ENCODE measurements at places on chromosomes 12 and 14.
A peak's percentile ranks its signal among the peaks of the same experiment; 100 is the strongest.

DNA sequence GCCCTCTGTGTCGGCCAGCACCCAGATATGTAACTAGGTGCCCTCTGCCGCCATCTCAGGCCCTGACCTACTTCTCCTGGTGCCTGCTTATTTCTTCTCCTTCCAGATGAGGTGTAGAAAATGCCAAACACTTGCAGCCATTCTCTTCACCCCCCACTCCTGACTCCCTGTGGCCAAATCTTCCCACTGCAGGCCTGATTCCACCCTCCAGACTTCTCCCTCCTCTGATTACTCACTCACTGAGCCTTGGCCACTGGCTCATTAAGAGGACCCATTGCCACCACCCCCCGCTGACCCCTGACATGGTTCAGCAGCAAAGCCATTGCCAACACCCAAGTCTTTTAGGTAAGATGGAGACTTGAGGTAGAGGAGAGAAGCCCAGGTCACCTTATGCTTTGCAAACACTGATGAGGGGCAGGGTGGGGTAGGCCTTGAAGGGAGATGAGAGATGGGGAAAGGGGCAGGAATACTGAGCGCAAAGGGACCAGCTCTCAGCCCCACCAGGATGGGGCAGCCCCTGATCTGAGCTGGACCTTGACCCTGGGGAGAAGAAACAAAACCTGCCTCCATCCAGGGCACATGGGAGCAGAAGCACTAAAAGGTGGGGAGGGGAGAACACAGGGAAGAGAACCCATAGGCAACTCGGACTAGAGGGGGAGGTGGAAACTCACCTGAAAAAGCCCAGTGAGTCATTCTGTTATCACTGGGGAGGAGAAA is 25.1 kb upstream of the ANO2 start:
- no peak for DNase-seq

- DNase-seq: no peak
These were observed 2.3 kb downstream of the PTMS start for GRCh38 chr12:6768437-6768914.

DNA sequence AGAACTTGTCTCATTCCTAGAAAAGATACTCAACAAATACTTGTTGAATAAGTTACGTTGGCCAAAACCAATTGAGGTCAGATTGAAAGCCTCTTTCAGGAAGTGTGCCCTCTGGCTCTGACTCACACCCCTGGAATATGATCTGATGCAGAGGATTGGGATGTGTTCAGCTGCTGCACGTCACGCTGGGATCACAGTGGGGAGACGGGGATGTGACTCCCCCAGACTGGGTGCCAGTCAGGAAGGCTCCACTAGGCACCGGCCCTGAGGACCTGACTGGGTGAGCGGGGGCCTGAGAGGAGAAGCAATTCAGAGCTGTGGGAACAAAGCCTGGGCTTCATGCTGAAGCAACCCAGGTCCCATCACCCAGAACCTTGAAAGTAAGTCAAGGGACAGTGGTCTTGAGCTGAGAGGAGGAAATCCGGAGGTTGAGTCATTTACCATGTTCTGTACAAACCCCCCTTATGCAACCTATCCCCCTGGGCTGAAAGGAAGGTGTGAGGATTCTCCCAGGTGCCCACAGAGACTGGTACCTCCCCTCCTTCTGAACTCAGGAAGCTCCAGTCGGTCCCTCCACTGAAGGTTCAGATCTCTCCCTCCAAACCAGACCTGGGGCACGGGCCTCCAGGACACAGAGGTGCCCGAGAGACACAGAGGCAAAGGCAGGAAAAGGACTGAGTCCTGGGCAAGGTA is 3.9 kb downstream of the CEBPE start:
- no peak for DNase-seq

GRCh38 chr12:3891201-3891600 is 18.0 kb upstream of the PARP11 start:
- DNase-seq: no peak

DNA sequence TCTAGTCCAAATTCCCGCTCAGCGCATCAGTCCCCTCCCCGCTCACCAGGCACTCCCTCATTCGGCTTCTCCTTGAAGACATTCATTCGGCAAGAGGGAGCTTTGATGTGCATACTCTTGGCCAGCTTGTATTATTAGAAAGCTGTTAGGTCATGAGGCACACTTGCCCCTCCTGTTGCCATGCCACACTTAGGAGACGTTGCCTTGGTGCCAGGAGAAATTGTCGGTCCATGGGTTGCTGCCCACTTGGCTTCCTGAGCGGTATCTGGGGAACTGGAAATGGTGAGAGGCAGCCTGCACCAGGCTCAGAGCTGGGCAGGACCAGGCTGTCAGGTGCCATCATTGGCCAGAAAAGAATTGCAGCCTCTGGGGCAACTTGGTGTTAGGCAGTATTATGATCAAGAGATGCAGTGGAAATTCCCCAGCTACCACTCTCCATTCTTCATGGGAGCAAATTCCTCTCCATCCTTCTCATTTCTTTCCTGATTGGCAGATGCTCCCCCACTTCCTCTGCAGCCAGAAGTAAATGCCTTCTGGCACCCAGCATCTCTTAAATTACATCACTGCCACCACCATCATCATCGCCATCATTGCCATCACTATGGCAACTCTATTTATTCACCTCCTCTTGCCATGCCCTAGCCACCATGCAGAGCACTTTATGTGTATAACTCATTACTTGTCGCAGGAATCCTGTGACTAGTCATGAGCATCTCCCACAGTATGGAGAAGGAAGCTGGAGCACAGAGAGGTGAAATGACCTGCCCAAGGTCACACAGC is 12.4 kb downstream of the CABP1 start:
- DNase-seq: no peak

- no peak for DNase-seq
These were observed 21.3 kb downstream of the ACTN1 start for GRCh38 chr14:68957775-68958174.

GRCh38 chr12:68410018-68410660 is 78.0 kb upstream of the MDM1 start:
- no peak for DNase-seq

DNA sequence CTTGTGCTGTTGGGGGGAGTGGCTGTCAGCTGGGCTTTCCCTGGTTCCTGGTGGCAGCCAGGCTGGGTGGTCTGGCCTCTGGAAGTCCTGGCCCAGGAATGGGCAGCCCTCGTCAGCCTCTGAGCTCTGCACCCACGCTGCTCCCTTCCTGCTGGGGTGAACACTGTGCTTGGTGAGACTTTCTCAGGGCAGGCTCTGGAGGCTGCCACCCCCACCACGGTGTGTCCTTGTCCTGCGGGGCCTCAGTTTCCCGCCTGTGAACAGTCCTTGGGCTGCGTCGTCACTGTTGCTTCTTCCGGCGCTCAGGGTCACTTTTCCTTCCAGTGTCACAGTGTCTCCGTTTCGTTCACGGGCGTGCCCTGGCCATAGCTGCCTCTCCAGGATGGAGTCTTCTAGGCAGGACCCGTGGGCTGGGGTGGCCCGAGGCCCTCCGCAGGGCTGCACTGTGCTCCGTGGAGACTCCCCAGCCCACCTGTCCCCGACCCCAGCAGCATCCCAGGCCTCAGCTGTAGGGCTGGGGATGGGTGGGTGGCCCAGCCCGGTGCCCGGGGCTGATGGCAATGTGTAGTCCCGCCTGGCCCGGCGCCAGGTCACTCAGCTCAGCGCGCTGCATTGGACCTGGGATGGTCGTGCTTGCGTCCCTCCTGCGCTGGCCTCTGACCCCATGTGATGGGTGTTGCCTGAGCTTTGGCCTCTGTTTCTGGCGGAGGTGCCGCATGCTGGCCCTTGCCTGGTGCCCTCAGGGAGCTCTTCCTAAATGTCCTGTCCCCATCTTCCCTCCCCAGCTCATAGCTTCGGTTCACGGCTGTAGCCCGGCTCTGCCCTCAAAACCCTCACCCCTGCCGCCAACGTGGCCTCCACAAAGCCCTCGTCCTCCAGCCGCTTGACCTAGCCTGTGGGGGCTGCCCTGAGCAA is 6.8 kb downstream of the KIF26A start:
- no peak for DNase-seq

GRCh38 chr14:74860899-74861733 is 14.8 kb downstream of the PROX2 start:
- DNase-seq: peak; percentile 86

DNA sequence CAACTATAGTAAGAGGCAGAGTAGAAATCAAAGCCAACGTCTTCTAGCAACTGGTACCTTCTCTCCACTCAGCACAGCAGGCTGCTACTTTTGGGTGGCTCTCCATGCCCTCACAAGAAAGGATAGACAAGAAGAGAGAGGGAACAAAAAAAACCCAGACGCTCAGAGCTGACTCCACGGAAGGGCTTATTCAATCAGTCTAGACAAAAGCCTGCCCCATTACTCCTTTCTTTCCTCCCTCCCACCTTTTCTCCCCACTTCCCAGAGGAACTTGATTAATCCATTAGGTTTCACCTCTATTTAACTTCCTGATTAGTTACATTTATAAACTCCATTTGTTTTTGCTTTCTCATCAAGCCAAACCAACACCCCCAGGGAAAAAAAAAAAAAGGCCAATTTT is 71.1 kb upstream of the CCDC60 start:
- DNase-seq: no peak

GRCh38 chr14:39991041-39991440 is 558.8 kb upstream of the FBXO33 start:
- no peak for DNase-seq

DNA sequence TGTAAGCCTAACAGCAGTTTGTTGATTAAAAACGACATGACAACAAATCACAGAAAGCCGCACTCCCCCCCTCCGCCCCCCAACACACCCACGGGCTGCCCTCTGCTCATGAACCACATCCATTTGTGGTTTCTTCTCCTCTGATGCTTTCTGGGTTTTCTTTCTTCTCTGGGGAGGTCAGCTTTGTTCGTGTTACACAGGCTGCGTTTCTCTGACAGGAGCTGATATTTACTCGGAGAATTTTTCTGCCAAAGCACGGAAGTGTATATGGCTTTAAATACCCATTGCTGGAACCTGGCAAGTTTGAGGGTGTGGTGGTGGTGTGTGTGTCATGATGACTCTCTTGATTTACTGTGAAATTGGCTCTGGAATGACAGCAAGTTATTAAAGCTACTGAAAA is 883.7 kb upstream of the TMEM132C start:
- DNase-seq: no peak

DNA sequence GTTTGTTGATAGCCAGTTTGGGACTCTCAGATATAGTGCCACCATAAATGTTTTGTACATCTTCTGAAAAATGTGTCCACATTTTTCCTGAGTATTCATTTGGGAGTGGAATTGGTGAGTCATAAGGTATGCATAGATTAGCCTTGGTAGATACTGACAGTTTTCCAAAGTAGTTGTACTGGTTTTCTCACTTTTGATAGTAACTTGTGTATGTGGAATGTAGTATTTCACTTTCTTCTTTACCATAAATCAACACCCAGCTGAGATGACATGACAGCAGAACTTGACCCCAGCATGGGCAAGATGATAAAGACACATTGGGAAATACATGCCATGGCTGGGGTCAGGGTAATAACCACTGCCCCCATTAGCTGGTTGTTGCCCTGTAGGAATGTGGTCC is 5.4 kb downstream of the FBXW8 start:
- no peak for DNase-seq

- DNase-seq: no peak
These were observed 17.6 kb downstream of the MYBPC1 start for GRCh38 chr12:101612160-101612916.

GRCh38 chr12:95637471-95638155 is 86.3 kb upstream of the USP44 start:
- DNase-seq: no peak

GRCh38 chr12:81147292-81147919 is 69.5 kb downstream of the ACSS3 start:
- DNase-seq: no peak

- no peak for DNase-seq
These were observed 68.4 kb downstream of the AACS start for GRCh38 chr12:125133616-125134015.

GRCh38 chr14:89444044-89444443 is 27.0 kb upstream of the FOXN3 start:
- DNase-seq: no peak

- no peak for DNase-seq
These were observed 28.7 kb downstream of the CRY1 start for GRCh38 chr12:107064687-107065086.

GRCh38 chr12:65263777-65264176 is 14.7 kb upstream of the MSRB3 start:
- DNase-seq: no peak

DNA sequence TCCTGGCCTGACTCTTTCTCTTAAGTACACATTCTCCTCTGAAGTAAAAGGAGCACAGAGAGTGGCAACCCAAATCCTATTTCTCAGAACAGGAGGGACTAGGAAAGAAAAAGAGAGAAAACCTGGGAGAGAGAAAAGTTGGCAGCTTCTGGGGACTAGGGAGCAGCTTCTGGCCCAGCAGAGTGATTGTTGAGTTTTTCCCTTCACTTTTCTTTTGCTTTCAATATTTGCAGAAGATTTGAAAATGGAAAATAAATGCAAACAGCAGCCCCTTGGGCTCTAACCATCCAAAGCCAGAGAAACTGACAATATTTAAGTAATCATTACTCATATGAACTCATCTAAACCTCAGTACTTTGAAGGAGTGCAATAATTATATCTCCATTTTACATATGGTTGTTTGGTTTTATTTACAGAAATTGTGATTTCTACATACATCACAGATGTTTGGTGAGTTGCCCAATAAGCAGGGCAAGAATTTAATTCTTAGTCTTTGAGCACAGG is 28.8 kb upstream of the IGF1 start:
- no peak for DNase-seq

DNA sequence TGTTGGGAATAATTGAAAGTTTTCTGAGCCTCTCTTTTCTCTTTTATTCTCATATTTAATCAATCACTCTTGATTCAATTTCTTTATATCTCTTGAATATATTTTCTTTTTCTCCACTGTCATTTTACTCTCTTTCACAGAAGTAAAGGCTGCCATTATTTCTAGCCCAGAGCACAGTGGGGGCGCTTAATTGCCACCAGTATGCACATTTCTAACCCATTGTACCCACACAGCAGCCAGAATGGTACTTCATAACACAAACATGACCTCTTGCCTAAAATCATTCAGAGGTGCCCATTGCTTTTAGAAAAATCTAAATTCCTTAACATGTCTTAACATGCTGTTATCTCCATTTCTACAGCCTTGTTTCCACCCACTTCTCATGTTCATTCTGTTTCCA is 190.2 kb upstream of the LMO3 start:
- no peak for DNase-seq

- no peak for DNase-seq
These were observed 33.2 kb downstream of the ATF7 start for GRCh38 chr12:53593031-53593430.

GRCh38 chr14:96167224-96168148 is 37.2 kb upstream of the BDKRB2 start:
- no peak for DNase-seq

GRCh38 chr14:70652871-70653270 is 11.2 kb downstream of the TTC9 start:
- no peak for DNase-seq

GRCh38 chr12:508145-508544 is 48.4 kb downstream of the B4GALNT3 start:
- no peak for DNase-seq

GRCh38 chr14:22386924-22387775 is 201.9 kb downstream of the DAD1 start:
- no peak for DNase-seq

GRCh38 chr12:25433024-25433423 is 120.1 kb downstream of the LMNTD1 start:
- DNase-seq: no peak

Measured in stimulated activated CD4-positive, alpha-beta T cell treated with anti-CD3 and anti-CD28 coated beads, Interleukin-15, amount 100 ng/mL, for 1 hour (primary cell).